Suppressor macrophage treated with lipopolysaccharide for 1 hour (primary cell): ENCODE measurements at places on chromosomes 11 and 22.

DNA sequence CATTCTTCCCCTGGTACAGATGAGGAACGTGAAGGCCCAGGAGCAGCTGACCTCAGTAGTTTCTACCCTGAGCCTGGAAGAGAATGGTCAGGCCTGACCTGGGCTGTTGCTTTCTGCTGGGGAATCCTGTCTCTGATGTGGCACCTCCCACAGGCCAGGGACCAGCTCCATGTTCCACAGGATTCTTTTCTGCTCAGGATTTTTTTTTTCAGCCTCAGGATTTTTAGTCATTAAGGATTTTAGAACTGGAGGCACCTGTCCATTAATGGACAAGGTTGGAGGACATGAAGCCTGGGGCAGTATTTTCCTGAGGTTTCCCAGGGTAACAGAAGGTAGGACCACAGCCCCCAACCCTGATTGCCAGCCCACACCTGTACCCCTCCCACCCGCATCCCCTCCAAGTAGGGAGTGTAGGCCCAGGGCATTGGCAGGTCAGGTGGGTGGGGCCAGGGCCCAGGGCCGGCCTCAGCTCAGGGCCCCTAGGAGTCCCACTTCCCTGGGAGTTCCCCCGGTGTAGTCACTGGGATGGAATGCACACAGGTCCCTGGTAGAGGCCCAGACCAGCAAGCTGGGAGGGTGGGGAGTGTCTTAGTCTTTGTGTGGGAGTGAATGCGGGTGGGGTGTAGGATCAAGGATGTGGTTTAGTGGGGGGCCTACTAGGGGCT lies 16.1 kb downstream of the BIK start:
- peak; percentile 65 for DNase-seq

DNA sequence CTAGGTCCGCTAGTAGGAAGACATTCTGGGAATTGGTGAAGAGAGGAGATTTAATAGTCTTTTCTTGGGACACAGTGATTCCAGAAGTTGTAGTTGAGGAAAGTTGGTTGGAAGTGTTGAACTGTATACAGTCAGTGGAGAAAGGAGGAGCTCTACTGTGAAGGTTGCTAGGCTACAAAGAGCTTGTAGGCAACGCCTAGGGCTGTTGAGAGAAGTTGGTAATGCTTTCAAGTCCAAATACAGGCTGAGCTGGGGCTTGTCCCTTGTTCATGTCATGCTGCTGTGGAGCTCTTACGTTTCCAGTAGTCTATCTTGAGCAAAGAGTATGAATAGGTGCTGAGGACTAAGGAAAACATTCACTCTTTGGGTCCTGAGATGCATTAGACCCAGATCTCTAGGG lies 1.1 kb downstream of the TBCEL start:
- DNase-seq, result peak; percentile 10

- peak; percentile 66 for DNase-seq
These were observed 61.5 kb downstream of the SMCO4 start for GRCh38 chr11:93481696-93482095.

GRCh38 chr11:1751999-1752906 lies 1.9 kb upstream of the IFITM10 start:
- DNase-seq, result no peak

GRCh38 chr11:67395555-67396258 lies 3.9 kb downstream of the RAD9A start:
- DNase-seq, result no peak

- peak; percentile 96 for DNase-seq
These were observed at the start of gene NDUFS8 for GRCh38 chr11:68030318-68031143. NDUFS8 (plus strand) TSS chr11:68030681; CDS start chr11:68032152, 1,471 bp downstream.

DNA sequence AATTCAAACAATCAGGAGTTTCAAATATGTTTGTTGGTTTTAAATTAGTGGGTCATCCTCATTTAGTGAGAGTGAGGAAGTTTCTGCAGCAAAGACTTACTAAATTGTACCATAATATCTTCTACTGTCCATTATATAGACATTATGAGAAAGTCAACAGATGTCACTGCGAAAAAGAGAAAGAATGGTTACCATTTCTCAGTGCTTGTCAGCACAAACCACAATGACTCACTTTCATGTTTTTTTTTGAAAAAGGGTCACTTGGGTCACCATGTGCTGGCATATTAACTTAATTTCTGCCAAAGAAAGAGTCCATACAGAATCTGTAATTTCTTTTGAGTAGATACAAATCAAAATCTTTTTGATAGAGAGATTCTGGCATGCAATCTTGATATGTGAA lies 924.6 kb upstream of the FAT3 start:
- no peak for DNase-seq

GRCh38 chr11:133122256-133122655 lies 410.0 kb downstream of the OPCML start:
- no peak for DNase-seq

GRCh38 chr11:82980292-82980691 lies 78.8 kb downstream of the DDIAS start:
- no peak for DNase-seq

GRCh38 chr11:64058494-64058893 lies 22.8 kb downstream of the FLRT1 start:
- DNase-seq, result no peak

DNA sequence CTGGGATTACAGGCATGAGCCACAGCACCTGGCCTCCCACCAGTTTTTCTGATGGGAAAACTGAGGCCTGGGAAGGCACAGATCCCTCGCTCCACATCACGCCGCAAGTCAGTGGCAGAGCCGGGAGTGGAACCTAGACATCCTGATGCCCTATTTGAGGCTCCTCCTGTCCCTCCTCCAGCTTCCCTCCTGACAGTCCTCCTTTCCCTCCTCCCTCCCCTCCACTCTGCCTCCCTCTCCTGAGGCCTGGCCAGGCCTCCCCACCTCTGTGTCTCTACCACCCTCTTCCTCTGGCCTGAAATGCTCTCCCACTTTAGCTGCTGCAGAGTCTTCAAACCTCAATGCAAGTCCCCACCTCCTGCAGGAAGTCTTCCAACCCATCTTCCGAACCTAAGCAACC lies 13.3 kb upstream of the TP53I11 start:
- DNase-seq, result no peak

DNA sequence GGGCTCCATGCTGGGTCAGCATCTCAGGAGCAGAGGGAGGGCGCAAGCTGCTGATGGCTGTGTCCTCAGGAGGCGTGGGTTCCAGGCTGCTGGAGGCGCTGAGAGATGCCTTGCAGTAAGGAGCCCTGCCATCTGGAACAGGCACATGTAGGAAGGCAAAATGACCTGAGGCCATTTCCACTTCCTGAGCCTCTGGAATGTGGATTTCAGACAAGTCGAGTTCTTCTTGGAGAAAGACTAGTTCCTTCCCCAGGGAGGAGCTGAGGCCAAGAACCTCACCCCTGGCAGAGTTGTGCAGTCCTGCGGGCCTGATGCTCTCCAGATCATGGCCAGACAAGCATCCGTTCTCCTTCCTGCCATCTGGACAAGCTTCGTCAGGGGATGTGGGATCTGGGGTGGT lies 19.3 kb downstream of the HPS4 start:
- no peak for DNase-seq

- no peak for DNase-seq
These were observed 5.7 kb downstream of the NF2 start for GRCh38 chr22:29609139-29609538.

- DNase-seq, result no peak
These were observed 61.0 kb downstream of the CYTH4 start for GRCh38 chr22:37343348-37343747.

- no peak for DNase-seq
These were observed 163.6 kb downstream of the GRIK4 start for GRCh38 chr11:120675171-120675570.

- peak; percentile 72 for DNase-seq
These were observed 18.0 kb downstream of the CREB3L1 start for GRCh38 chr11:46295312-46296058.

DNA sequence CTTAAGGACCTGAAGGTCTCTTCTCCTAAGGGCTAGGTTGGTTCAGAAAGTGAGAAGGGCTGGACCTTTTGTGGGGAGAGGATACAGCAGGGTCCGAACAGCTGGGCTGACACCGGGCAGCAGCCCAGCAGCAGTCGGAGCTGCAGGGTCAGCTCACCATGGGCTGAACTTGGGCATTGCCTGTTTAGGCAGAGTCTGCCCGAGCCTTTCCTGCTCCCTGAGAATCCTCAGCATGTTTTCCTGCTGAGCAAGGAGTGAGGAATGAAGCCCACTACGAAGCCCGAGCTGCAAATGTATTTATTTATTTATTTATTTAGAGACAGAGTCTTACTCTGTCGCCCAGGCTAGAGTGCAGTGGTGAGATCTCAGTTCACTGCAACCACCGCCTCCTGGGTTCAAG lies 83.9 kb downstream of the PTPRJ start:
- DNase-seq, result no peak

DNA sequence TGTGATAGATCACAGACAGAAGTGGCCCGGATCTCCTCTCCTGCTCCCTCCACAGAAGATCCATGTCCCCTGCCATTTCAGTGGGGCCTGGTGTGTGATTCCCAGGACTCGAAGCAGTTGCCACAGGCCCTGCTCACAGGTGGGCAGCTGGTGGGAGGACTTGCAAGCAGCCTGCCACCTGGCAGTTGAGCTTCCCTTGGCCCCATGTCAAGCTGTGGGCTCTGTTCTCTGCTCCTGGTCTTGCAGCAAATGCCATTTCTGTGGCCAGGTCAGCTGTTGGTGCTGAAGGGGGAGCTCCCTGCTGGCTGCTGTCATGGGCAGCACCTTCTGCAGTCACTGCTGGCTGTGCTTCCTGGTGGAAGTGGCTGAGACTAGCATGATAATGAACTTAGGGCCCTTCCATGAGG lies 59.1 kb upstream of the SLC22A12 start:
- DNase-seq, result peak; percentile 35

DNA sequence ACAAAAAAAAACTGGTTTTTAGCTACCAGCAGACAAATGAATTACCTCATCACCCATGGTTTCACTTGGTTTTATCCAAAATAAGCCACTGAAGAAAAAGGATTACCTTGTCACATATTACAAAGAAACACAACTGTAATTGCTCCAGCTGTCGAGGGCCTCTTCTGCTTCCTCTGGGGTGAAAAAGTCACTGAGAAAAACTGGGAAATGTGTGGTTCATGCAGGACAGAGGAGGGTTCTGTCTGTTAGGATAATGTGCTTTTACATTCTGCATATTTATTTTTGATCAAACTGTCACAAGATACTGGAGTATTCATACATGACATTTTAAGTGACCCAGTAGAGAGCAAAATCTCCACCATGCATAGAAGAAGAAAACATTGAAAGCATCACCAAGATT lies 211.7 kb downstream of the NAV2 start:
- DNase-seq, result no peak

GRCh38 chr11:130458410-130458729 lies 9.9 kb downstream of the ADAMTS15 start:
- no peak for DNase-seq

GRCh38 chr11:128501632-128502549 lies 85.5 kb downstream of the ETS1 start:
- peak; percentile 35 for DNase-seq

DNA sequence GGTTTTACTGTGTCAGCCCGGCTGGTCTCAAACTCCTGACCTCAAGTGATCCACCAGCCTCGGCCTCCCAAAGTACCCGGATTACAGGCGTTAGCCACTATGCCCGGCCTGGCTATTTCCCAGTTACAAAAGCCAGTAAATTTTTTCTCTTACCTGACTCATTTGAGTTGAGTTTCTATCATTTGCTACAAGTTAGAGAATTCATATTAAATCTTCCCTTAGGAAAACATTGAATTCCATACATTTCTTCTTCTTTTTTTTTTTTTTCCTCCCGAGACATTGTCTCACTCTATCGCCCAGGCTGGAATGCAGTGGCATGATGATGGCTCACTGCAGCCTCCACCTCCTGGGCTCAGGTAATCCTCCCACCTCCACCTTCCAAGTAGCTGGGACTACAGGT lies 26.0 kb downstream of the CHEK2 start:
- no peak for DNase-seq

- DNase-seq, result peak; percentile 57
These were observed 181.4 kb downstream of the DBX1 start for GRCh38 chr11:19978668-19979518.

DNA sequence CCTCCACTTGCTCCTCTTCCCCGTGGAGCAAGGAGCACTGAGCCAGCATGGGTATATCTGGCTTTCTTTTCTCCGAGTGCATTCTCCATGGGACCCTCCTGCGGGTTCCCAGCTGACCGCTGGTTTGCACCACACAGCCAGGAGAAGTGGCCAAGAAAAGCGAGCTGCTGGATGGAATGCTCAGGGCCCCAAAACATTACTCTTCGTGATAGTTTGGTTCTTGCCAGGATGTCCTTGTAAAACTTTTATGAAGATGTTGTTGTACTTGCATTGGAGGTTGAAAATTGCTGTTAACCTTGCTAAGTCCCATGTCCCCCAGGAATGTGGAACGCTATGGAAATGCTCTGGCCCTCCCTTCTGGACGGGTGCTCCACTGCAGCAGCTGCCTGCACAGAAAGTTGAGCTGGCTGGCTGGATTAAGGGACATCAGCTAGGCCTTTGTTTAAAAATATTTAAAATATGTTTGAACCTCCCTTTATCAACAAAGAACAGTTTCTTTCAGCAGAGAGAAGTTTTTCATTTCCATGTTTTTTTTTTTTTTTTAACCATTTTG lies 68.7 kb downstream of the ZNRF3 start:
- no peak for DNase-seq

- peak; percentile 56 for DNase-seq
These were observed 525 bp downstream of the DGCR2 start for GRCh38 chr22:19121631-19122142.

- DNase-seq, result no peak
These were observed 17.0 kb downstream of the FADS3 start for GRCh38 chr11:61874377-61874809.

DNA sequence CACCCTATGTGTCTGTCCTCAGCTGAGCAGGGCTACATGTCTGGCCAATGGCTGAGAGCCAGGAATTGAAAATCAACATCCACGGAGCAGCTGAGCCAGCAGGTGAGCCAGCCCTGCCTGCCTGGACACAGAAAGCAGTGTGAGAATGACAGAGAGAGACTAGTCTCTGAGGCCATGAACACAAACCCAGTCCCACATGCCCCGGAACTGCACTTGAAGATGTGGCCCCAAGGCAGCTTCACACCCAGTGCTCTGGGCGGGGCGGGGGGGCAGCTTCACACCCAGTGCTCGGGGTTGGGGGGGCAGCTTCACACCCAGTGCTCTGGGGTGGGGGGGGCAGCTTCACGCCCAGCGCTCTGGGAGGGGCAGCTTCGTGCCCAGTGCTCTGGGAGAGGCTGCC lies 37.6 kb downstream of the TRMU start:
- DNase-seq, result no peak

DNA sequence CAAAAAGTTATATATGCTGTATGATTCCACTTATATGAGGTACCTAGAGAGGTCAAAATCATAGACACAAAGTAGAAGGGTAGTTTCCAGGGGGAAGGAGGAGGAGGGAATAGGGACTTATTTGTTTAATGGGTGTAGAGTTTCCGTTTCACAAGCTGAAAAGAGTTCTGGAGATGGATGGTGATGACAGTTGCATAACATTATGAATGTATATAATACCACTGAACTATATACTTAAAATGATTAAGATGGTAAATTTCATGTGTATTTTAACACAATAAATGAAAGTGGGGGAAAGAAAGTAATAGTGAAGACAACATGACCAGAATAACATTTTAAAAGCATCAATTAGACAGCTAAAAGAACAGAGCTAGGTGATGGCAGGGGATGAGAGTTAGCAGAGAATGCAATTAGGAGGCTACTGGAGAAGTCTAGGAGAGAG lies 51.2 kb downstream of the MRTFA start:
- no peak for DNase-seq
